Brain (organoid and tissue), 16 donors: ENCODE measurements at places on chromosomes 2 and 18.
A peak's percentile ranks its signal among the peaks of the same experiment; 100 is the strongest.

DNA sequence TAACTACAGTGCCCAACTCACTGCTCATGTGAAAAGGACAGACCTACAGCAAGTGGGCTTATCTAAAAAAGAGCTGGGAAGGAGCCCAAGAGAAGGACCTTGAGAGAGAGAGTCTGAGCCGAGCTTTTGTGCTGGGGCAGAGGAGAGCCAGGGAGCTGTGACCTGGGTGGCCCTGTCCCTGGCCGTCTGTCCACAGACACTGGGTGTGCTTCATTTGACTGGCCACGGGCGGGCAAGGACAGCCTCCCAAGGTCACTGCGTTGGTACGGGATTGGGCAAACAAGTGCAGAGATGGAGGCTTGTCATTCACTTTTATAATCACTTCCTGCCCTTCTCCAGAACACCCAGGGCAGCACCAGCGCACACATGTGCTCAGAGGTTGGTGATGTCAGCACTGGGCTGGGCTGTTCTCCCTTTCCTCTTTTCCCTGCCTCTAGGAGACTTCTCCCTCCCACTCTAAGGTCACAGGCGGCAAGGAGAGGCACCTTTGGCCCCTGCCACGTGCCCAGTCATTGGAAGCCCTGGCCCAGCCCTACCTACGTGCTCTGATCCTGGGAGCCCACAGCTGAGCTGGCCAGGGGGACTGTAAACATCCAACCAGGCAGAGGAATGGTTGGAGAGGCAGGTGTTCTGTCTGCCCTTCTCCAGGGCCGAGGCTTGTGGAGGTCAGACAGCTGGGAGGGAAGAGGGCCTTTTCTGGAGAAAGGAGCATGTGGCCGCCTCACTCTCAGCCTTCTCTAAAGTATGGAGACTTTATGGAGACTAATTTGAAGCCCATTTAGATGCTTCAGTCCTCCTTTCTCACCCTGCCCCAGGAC, 6.4 kb upstream of the PSD4 start:
- DNase-seq, result no peak

GRCh38 chr2:224145751-224146355, 106.8 kb upstream of the SERPINE2 start:
- DNase-seq, result no peak

DNA sequence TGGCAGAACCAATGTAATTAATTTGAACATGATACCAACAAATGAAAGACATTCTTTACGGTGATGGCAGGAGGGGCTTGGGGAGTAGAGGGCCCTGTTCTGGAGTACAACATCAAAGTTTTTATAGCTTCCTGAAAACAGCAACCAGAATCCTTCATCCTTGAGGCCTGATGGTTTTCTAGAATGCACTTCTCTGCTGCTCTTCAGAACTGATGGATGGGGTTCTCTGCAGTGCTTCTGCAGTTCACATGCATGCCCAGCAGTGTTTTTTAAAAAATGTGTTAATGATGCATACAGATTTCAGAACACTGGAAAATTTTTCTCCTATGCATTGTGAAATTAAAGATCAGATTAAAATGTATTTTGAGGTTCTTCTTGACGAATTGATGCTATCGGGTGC, 2.5 kb downstream of the LTBP1 start:
- DNase-seq, result no peak

GRCh38 chr2:37464067-37464466, 119.6 kb downstream of the QPCT start:
- no peak for DNase-seq

DNA sequence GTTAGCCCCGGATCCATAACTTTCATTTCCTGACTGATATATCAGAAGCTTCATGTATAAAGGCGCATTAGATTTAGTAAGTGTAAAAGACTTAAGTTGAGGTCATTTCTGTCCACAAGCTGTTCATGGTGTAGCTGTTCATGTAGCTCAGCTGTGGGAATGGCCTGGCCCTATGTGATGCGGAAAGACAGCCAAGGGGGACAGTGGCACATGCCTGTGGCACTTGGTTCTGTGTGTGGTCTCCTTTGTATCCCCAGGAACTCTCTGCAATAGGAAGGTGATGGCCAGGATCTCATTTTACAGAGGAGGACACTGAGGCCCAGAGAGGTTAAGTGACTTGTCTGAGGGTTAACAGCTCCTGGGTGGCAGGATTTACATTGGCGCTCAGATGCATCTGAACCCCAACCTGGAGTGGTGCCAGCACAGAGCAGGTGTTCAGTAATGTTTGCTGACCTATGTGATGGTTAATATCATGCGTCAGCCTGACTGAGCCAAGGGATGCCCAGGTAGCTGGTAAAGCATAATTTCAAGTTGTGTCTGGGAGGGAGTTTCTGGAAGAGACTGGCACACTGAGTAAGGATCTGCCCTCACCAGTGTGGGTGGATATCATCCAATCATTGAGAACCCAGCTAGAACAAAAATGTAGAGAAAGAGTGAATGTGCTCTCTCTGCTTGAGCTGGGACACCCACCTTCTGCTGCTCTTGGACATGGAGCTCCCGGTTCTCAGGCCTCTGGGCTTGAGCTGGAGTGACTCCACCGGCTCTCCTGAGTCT, 25.4 kb downstream of the HPCAL1 start:
- DNase-seq, result no peak

GRCh38 chr2:134197445-134197844, 56.4 kb upstream of the MGAT5 start:
- no peak for DNase-seq

DNA sequence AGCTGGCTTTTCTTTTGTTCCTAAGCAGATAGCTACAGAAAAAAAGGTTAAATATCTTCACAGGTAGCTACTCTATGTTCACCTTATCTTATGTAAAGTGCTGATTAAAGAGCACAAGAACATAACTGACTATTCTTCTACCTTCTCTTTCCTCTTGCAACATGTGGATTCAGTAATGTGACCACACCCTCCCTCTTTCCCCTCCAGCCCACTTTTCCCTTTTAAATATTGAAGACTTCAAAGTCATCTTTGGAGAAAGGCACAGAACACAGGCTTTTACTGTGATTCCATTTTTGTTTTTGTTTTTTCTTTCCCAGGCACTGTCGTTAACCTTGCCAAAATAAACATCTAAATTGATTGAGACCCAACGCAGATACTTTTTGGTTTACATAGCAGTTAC, 418.1 kb upstream of the CDH20 start:
- no peak for DNase-seq

DNA sequence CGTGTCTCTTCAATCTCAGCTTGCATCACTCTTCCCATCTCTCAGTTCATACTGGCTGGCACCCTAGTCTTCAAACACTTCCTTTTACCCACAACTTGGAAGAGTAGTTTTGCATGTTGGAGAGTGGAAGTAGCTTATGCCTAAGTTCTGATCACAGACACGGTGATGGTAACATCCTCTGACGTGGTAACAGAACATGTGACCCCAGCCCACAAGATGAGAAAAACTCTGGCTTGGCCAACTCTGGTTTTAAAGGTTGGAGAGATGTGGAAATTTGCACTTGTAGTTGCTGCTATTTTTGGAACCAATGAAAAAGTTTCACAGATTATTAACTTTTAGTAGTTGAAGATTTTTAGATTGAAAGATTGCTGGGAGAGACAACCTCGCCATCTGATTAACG, 155.4 kb upstream of the SLC35G4 start:
- no peak for DNase-seq

GRCh38 chr18:36496022-36496421, 198.5 kb downstream of the FHOD3 start:
- no peak for DNase-seq

GRCh38 chr2:157426477-157426994, 17.4 kb downstream of the CYTIP start:
- DNase-seq, result no peak

DNA sequence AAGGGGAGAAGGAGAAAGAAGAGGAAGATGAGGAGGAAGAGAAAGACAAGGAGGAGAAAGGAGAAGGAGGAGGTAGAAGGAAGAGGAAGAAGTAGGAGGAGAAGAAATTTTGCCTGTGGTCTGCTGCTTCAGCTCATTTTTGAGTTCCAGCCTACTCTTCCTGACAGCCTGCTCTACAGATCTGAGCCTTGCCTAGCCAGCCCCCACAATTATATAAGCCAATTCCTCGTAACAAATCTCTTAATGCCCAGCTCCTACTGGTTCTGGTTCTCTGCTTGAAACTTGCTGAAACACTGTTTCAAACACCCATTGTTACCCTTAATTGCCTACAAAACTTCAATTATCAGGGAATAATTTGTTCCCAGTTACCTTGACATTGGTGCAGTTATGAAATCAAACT, 1014.2 kb upstream of the CELF4 start:
- no peak for DNase-seq

DNA sequence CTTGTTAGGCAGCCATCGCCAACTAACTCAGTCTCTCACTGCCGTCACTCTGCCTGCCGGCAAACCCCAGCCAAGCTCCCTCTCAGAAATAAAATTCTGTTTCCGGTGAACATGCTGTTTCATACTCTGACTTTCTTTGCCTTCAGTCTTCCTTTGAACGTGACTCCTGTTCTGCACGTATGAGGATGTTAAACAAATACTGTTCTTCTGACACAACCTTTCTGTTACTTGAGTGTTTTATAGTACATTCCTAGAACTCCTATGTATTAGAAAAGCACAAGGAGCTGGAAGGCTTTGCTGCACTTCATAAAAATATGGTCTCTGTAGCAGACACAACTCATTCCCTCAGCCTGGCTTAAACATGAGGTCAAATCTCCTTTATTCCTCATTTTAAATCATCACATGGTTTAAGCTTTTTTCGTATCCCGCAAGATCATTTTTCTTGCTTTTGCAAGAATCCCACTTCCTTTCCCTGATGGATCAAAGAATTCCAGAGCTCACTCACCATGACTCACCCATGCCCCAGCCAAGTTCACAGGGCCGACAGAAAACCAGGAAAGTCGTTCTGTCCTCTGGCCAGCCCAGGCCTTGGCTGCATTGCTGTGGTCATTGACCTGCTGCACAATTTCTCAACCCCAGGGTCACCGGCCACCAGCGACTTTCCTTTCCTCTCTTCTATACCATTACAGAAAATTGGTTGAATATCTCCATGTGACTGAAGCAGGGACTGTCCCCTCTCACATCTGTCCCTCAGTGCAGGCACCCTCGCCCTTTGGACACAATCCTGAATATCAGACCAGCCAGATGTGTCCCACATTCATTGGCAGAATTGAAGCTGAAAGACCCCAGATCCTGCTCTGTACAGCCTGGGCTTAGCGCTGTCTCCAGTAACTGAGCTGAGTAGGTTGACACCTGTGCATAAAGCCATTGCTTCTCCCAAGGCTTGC, 183.1 kb upstream of the ARL4C start:
- DNase-seq, result no peak

GRCh38 chr2:127071901-127072328, 35.0 kb downstream of the BIN1 start:
- DNase-seq, result no peak

DNA sequence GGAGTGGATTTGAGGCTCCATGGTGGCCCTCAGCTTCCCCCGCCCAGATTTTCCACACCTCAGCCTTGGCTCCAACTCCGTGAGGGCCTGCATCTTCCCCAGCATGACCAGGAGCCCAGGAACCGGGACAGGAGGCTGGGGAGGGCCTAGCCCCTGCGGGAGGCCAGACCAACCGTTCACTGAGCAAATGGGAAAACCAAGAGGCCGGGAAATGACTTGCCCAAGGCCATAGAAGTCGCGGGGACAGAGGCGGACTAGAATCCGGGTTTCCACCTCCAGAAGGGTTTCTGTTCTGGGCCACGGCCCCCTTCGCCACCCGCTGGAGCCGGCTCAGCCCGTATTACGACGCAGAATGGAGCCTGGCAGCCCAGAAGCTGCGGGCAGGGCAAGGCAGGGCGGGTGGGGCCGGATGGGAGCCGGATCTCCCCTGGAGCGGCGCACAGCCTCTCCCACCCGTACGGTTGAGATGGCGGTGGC, 7.9 kb upstream of the CRYBA2 start:
- DNase-seq, result no peak

- no peak for DNase-seq
These were observed 9.1 kb downstream of the KLF7 start for GRCh38 chr2:207156451-207157161.

- DNase-seq, result no peak
These were observed 67.6 kb downstream of the RALBP1 start for GRCh38 chr18:9542924-9543323.

DNA sequence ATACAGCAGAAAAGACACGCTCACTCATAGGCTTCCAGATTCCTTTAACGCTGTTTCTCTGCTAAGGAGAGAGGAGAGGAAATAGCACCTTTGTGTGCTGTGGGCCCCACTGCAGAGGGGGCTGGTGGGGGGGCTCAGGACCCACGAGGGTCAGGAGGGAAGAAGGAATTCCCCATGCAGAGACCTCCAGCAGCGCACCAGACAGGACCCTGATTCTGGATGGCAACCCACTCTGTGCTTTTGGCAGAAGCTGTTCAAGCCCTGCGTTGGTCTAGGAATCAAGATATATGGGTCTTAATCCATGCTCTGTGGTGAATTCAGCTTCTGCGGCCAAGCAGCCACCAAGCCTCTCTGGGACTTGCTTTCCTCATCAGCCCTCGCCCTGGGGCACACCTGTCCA, 31.0 kb downstream of the MYCN start:
- no peak for DNase-seq

- no peak for DNase-seq
These were observed 214.2 kb upstream of the ERBB4 start for GRCh38 chr2:212752730-212753351.

GRCh38 chr2:240983996-240984498, 14.4 kb upstream of the SNED1 start:
- no peak for DNase-seq

DNA sequence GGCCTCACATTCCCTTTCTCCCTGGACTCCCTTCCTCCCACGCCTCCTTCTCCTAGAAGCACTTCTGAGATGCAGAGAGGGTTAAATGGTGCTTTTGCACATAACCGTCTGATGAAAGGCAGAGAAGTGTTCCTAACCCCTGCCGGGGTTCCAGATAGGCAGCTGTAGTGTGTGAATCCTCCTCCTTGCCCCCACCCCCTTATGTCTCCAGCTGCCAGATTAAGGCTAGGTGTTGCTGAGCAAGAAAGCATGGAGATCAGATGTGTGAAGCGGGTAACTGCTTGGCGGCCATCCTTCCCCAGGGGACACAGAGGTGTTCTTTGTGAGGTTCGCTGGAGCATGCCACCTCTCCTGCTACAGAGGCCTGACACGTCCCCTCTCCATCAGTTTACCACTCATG, 88.3 kb downstream of the NRP2 start:
- DNase-seq, result no peak

DNA sequence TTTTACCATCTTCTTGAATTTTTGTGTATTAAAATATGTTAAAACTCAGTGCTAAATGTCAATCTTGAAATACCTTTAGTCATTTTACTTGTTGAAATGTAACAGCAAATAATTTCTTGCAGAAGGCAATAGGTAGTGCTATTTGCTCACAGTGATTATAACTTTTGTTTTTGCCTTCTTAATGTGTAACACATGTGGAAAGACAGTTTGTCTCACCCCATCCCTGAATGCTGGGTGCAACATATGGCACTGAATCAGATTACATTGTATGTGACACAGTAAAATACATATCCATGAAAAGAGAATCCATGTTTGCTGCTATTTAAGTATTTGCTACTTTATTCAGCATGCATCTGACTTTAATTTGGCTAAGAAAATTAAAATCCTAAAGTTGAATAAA, 35.3 kb downstream of the FRZB start:
- DNase-seq, result peak; percentile 55

- no peak for DNase-seq
These were observed 3.4 kb downstream of the LPIN1 start for GRCh38 chr2:11749646-11750349.

GRCh38 chr2:219460424-219460926, 25.8 kb downstream of the SPEG start:
- peak; percentile 45 for DNase-seq

GRCh38 chr2:200862532-200863000, 1.9 kb downstream of the CLK1 start:
- peak; percentile 74 for DNase-seq

GRCh38 chr2:102337481-102338386, 17.9 kb upstream of the IL18R1 start:
- DNase-seq, result no peak

- no peak for DNase-seq
These were observed 10.9 kb upstream of the HS6ST1 start for GRCh38 chr2:128329607-128330006.
